ENCODE measurements at places on chromosomes 6 and 20. TPM values are rescaled to one million over a fixed set of nuclear protein-coding genes. Genes with fewer than 3 reads are reported as not detected.

- peak; percentile 83 for DNase-seq
- peaks cover 19% of the 10 kb centered on the region for H3K36me3 ChIP-seq
- H3K27ac ChIP-seq: peak overlapping the region; percentile 96
- peaks cover 4% of the 10 kb centered on the region for H3K27me3 ChIP-seq
- H3K4me3 ChIP-seq: peak overlapping the region; percentile 83
Measured at GRCh38 chr6:26286168-26286877, 78.7 kb upstream of the BTN3A2 start.

DNA sequence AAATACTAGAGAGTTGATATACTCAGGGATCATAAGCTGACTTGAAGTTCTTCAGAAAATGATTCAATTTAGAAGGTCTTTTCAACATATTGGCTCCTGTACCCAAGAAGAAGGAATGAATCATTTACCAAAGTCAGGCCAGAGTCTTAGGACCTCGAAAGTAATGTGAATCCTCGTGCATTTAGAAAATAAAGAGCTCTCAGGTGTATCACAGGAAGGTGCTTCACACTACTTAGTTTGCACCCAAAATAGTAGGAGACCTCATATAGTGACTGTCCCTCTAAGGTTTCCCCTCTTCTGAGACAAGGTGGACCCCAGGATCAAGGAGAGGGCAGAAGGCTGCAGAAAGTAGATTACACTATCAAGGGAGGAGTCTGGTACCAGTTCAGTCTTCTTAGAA, 71.8 kb downstream of the F13A1 start:
- H3K4me1 ChIP-seq: no peaks in the 10 kb centered on the region
- no peak overlapping the region for H3K4me3 ChIP-seq
- no peak for DNase-seq
- H3K27ac ChIP-seq: no peak overlapping the region
- H3K27me3 ChIP-seq: peaks cover 11% of the 10 kb centered on the region

DNA sequence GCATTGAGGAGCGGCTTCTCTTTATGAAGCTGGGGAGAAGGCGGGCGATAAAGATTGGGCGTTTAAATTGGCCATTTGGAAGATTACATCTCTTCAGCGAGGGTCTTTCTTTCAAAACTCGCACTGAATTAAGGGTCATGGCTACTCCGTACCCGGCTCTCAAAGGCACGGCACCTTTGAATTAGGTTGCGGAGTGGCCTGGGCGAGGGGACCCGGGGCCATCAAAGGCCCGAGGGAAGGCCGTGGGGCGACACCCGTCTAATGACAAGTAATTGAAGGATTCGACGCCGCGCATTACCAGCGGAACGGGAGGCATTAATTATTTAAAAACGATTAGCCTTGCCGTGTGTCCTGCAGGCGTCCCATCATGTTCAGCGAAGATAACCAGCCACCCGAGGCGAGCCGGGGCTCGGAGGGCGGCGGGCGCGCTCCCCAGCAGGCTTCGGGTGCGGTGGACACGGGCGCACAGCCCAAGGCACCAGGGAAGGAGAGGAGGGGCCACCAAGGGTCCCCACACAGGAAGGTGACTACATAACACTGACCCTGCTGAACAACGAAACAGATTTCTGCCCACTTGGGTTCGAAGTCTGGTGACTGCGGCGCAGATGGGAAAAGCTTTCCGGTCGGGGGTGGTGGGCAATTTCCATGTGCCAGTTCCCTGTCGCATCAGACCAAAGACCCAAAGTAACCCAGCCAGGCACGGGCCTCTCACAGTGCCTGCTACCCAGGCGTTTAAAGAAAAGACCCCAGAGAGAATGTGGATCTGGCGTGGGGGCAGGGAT, 7.4 kb downstream of the FOXA2 start:
- H3K36me3 ChIP-seq: peaks cover 15% of the 10 kb centered on the region
- no peaks in the 10 kb centered on the region for H3K4me1 ChIP-seq
- H3K4me3 ChIP-seq: no peak overlapping the region
- no peak overlapping the region for H3K27ac ChIP-seq

GRCh38 chr6:144612811-144613210, 327.7 kb downstream of the UTRN start:
- H3K27ac ChIP-seq: no peak overlapping the region
- no peak overlapping the region for H3K4me3 ChIP-seq
- peaks cover 25% of the 10 kb centered on the region for H3K4me1 ChIP-seq
- H3K36me3 ChIP-seq: peaks cover 6% of the 10 kb centered on the region
- H3K27me3 ChIP-seq: no peaks in the 10 kb centered on the region

Gene BPIFA1
- total RNA-seq: not detected

Gene MYBL2
- 76.6 TPM for total RNA-seq
